ENCODE measurements at places on chromosomes 7 and 10. TPM values are rescaled to one million over a fixed set of nuclear protein-coding genes. Genes with fewer than 3 reads are reported as not detected.

The FHIP2A gene
- polyA plus RNA-seq, result 3.8 TPM

The YWHAG gene
- polyA plus RNA-seq, result 15.7 TPM

The ADAMTS14 gene
- 0.34 TPM for polyA plus RNA-seq

The SYPL1 gene
- 16.4 TPM for polyA plus RNA-seq

The CCNY gene
- 10.6 TPM for polyA plus RNA-seq

The POLR1F gene
- 4.8 TPM for polyA plus RNA-seq

- peaks cover 7% of the 10 kb centered on the region for H3K4me1 ChIP-seq
- H3K27ac ChIP-seq, result no peak overlapping the region
- no peaks in the 10 kb centered on the region for H3K27me3 ChIP-seq
- H3K4me3 ChIP-seq, result no peak overlapping the region
- no peak for DNase-seq
These were observed 215.7 kb downstream of the SNX10 start for GRCh38 chr7:26507108-26507987.

DNA sequence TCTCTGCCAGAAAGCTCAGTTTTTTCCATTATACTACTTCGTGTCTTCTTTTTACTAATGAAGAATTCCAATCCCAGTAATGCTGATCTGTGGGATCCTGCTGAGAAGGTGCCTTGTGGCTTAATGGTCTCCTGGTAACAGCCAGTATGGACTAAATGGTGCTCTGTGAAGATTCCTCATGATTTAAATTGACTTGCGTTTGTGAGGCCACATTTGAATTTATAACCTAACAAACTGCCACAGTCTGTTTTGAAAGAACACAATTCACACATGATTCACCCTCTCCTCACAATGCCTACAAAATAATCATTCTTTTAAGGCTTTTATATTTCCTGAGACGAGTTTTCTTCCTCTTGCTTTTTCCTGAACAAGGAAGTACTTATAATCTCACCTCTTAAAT lies 140.0 kb downstream of the MBL2 start:
- no peaks in the 10 kb centered on the region for H3K4me1 ChIP-seq
- no peaks in the 10 kb centered on the region for H3K27me3 ChIP-seq
- H3K4me3 ChIP-seq, result no peak overlapping the region
- H3K36me3 ChIP-seq, result no peaks in the 10 kb centered on the region

GRCh38 chr7:461453-462172 lies 58.0 kb downstream of the PDGFA start:
- H3K36me3 ChIP-seq, result no peaks in the 10 kb centered on the region
- H3K4me3 ChIP-seq, result no peak overlapping the region
- no peak overlapping the region for H3K27ac ChIP-seq
- no peaks in the 10 kb centered on the region for H3K27me3 ChIP-seq
- no peaks in the 10 kb centered on the region for H3K4me1 ChIP-seq

GRCh38 chr10:11724938-11725776 lies 17.0 kb upstream of the ECHDC3 start:
- no peaks in the 10 kb centered on the region for H3K27me3 ChIP-seq
- DNase-seq, result no peak
- no peak overlapping the region for H3K4me3 ChIP-seq
- no peaks in the 10 kb centered on the region for H3K36me3 ChIP-seq

- no peak overlapping the region for H3K4me3 ChIP-seq
- H3K27ac ChIP-seq, result peak overlapping the region; percentile 50
- H3K4me1 ChIP-seq, result no peaks in the 10 kb centered on the region
- DNase-seq, result no peak
- H3K27me3 ChIP-seq, result no peaks in the 10 kb centered on the region
These were observed 13.8 kb downstream of the DAGLB start for GRCh38 chr7:6433784-6434615.

DNA sequence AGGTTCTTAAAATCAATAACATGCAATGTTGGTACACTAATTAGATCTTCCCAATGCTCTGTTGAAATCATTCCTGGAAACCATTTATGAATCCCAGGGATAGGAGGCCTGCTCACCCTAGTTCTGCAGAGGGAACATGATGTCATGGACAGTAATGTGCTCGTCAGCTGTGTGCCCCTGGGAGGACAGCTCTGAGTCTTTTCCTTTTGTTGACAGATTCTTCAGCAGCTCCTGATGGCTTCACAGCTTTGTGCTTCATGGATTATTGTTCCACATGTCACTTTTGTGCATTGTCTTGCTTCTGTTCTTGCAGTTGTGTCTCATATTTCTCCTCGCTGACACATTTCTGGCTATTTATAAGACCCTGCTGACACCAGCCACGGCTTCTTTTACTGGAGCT lies 367.5 kb downstream of the CCSER2 start:
- H3K4me3 ChIP-seq, result no peak overlapping the region
- no peaks in the 10 kb centered on the region for H3K36me3 ChIP-seq
- H3K27me3 ChIP-seq, result no peaks in the 10 kb centered on the region

DNA sequence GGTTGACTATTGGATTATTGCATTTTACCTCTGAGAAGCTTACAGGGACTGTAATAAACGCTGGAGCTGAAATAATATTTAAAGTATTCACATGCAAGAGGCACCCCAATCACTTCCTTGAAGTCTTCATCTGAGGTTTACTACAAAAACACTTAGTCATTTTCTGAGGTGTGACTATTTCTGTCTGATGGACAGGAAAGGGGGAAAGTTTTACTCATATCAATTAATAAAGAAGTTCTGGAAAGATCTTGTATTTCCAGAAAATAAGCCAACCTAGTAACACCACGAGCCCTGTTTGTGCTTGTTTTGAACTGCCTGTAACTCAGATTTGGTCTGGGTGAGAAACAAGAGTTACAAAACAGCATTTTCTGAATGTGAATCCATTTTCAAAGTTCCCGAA lies 63.9 kb upstream of the PRKCQ start:
- no peaks in the 10 kb centered on the region for H3K4me1 ChIP-seq
- no peak for DNase-seq
- no peaks in the 10 kb centered on the region for H3K27me3 ChIP-seq
- H3K36me3 ChIP-seq, result no peaks in the 10 kb centered on the region
- H3K4me3 ChIP-seq, result no peak overlapping the region
- no peak overlapping the region for H3K27ac ChIP-seq

GRCh38 chr7:28077616-28078015 lies 103.0 kb downstream of the JAZF1 start:
- H3K27me3 ChIP-seq, result no peaks in the 10 kb centered on the region
- H3K36me3 ChIP-seq, result no peaks in the 10 kb centered on the region
- no peak overlapping the region for H3K4me3 ChIP-seq

GRCh38 chr10:33660329-33660728 lies 325.9 kb upstream of the NRP1 start:
- H3K4me1 ChIP-seq, result no peaks in the 10 kb centered on the region
- no peaks in the 10 kb centered on the region for H3K27me3 ChIP-seq
- H3K36me3 ChIP-seq, result no peaks in the 10 kb centered on the region
- DNase-seq, result no peak

DNA sequence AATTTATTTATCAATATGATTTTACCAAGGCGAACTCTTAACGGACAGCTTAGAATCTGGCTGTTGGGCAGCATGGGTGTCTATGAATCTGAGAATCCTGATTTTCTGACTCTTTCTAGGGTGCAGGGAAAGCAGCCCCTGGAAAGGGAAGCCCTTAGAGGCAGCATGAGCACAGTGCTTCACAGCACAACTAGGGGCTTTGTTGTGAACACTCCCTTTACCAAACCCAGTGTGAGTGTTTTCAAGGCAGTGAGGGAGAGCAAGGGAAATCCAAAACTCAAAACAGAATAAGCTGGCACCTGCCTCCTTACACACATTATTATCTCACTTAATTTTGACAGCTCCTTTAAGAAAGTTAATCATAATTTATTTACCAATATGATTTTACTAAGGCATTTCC lies 116.3 kb upstream of the CSTF2T start:
- no peaks in the 10 kb centered on the region for H3K4me1 ChIP-seq
- DNase-seq, result no peak
- no peaks in the 10 kb centered on the region for H3K27me3 ChIP-seq
- H3K36me3 ChIP-seq, result no peaks in the 10 kb centered on the region
- H3K27ac ChIP-seq, result no peak overlapping the region

- no peak for DNase-seq
- H3K4me3 ChIP-seq, result no peak overlapping the region
- no peaks in the 10 kb centered on the region for H3K4me1 ChIP-seq
These were observed 49.6 kb upstream of the GPR158 start for GRCh38 chr10:25125201-25125611.

- H3K4me1 ChIP-seq, result no peaks in the 10 kb centered on the region
- no peaks in the 10 kb centered on the region for H3K27me3 ChIP-seq
- no peak overlapping the region for H3K4me3 ChIP-seq
- no peak for DNase-seq
These were observed 401.1 kb upstream of the NFE2L3 start for GRCh38 chr7:25750744-25751508.

GRCh38 chr7:106345421-106346166 lies 60.8 kb upstream of the NAMPT start:
- H3K27ac ChIP-seq, result no peak overlapping the region
- no peaks in the 10 kb centered on the region for H3K27me3 ChIP-seq
- no peaks in the 10 kb centered on the region for H3K36me3 ChIP-seq
- H3K4me1 ChIP-seq, result no peaks in the 10 kb centered on the region

All from pancreas (tissue), 10 donors.